ENCODE measurements at places on chromosomes 7 and 10.

DNA sequence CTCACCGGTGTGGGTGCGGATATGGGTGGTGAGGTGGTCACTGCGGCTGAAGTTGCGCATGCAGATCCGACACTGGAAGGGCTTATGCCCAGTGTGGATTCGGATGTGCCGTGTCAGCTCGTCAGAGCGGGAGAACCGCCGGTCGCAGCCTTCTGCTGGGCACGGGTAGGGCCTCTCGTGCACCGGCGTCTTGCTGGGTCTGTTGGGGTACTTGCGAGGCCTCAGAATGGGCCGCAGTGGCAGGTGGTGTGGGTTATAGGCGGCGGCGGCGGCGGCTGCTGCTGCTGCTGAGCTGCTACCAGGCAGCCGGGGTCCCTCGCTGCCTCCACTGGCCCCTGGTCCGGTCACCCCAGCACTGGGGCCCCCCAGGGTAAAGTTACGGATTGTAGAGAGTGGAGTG lies 2.7 kb downstream of the EGR2 start:
- DNase-seq: no peak

DNA sequence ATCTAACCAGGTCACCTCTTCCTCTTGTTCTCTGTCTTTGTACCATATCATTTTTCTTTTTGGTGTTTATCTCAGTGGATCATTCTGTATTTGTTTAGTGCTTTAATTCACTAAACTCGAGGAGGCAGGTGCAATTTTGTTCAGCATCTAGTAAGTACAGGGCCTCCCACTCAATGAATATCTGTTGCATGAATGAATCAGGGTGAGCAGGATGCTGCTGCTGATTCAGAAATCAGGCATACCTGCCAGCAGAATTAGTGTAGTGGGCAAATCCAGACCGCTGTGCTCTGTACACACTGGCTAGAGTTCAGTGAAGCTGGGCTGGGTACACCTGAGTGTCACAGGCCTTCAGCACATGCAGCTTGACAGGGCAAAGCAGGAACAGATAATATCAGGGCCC lies 511.9 kb downstream of the SUGCT start:
- no peak for DNase-seq

DNA sequence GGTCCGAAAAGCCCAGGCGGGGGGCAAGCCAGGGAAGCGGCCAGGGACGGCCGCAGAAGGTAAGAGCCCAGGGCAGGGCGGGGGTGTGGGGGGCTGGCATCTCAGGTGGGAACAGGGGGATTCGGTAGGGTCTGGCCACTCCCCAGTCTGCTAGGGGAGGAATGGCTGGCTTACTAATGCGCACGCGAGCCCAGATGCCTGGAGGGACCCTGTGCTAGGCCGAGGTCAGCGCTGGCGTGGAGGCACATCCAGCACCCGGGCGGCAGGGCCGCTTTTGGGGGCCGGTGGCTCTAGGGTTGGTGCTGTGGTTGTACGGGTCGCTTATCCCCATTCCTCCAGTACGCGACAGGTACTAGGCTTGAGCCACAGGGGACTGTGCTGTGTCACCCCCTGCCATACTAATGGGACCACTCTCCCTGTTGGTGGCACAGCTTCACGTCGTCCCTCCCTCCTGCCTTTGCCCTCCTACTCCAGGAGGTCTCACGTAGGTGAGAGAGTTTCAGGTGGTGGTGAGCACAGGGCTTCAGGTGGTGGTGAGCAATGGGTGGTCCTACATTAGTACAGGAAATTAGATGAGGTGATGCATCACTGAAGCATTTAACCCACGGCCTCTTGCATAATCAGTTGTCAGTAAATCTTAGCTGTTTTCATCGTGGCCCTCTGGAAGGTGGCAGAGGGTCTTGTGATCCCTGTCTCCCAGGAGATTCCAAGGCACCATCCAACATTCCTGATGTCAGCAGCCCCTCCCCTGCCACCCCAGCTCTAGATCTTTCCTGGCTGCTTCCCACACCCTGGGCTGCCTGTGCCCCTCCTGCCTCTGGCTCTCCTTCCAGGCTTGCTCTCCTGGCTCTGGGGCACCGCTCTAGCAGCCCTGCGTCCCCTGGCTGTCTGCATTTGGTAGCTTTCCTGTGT lies 971 bp downstream of the AEBP1 start:
- no peak for DNase-seq

DNA sequence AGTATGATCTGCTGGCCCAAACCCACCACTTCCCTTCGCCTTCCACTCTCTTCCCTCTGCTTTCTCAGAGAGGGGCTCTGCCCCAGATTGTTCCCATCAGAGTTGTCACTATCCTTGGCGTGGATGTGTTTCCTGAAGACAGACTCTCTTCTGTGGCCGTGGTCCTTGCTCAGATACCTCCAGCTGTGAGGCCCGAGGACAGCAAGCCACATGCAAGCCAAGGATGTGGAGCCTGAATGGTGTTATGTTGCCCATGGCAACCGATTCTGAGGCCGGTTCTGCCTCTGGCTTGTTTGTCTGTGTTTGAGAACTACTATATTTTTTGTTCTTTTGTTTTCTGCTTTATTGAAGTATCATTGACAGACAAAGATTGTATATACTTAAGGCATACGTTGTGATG lies 247.4 kb upstream of the PODXL start:
- no peak for DNase-seq

GRCh38 chr10:25875556-25876165 lies 58.4 kb upstream of the MYO3A start:
- peak; percentile 53 for DNase-seq

DNA sequence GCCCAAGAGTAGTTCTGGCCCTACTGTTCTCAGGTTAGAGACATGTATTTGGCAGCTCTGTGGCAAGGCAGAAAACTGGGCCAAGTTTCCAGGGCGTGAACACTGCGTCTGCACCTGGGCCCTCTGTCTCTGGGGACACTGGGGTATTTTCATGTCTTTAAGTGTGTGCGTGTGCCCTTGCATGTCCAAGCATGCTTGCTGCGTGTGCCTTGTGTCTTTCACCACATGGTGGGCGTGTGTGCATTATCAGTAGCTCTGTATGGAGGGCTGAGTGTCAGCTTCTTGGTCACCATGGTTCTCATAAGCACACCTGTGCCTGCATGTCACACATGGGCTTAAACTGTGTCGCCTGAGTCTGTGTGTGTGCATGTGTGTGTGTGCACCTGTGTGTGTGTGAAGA lies 69.3 kb downstream of the HIPK2 start:
- DNase-seq: no peak

GRCh38 chr10:125578658-125579315 lies 104.2 kb downstream of the TEX36 start:
- no peak for DNase-seq

DNA sequence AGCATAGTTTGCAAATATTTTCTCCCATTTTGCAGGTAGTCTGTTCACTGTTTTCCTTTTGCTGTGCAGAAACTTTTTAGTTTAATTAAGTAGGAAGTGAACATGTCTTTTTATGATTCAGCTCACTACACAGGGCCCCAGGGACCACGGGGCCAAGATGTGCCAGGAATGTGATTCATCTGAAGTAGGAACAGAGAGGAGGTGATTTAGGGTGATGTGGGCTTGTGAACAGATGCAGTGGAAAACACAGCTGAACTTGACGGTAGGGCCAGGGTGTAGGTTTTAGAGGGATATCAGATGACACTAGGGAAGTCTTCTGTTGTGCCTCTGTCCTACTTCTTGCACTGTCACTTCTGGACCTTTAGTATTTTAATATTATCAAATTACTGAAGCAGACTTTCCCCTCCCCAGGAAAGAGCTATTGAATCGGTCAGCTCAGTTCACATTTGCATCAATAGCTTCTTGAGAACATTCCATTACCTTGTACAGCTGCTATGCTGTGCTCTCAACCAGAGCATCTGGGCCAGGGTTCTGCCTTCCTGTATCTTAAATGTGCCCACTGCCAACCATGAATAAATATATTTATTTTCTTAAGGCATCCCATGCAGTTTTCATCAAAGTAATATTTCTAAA lies 96.9 kb downstream of the OSBPL3 start:
- DNase-seq: no peak

DNA sequence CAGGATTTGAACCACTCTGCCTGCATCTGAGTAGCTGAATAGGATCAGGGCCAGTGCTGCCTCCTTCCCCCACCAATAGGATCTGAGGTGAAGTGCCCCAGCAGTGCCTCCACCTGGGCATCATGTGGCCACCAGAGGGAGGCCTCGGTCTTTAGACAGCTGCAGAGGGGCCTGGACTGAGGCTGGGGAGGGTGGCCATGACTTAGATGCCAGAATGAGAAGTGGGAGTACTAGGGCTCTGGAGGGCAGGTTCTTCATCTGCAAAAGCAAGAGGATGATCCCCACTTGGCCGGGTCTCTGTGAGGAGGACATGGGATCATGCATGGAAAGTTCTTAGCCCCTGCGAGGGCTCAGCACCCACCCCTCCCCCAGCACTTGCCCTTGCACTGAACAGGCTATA lies 56.9 kb downstream of the NEUROG3 start:
- DNase-seq: no peak

DNA sequence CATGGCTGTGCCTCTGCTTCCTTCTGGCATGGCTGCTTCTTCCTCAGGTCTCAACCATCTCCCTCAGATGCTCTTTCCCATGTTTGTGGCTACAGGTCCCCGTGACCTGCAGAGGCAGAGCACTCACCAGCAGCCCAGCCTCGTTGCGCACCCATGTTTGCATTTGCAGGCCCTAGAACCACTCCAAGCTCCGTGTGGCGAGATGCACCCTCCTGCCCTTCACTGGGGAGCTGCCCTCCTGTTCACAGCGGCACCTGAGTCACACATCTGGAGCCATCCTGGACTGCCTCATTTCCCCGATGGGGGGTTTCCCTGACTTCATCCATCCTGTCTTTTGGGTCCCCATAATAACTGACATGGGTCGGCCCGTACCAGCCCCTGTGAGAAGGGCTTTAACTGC lies 35.9 kb downstream of the EGFR start:
- DNase-seq: no peak

- no peak for DNase-seq
Observed at GRCh38 chr10:71392791-71393781, 3.6 kb upstream of the CDH23 start.

DNA sequence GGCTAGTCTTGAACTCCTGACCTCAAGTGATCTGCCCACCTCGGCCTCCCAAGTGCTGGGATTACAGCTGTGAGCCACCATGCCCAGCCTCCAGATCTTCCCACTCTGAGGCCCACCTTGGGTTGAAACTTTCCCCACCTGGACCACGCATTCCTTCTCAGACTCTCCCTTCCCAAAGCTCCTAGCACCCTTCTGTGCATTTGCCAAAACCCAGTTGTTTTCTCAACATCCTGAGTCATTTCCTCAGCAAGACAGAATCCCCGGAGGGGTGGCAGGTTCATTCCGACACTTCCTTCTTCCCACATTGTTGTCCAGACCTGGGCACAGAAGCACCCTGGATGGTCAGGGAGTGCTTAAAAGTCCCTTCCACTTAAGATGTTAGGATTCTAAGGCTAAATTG lies 28.9 kb downstream of the BAG3 start:
- DNase-seq: no peak

GRCh38 chr10:72924351-72924750 lies 30.3 kb downstream of the PLA2G12B start:
- no peak for DNase-seq

DNA sequence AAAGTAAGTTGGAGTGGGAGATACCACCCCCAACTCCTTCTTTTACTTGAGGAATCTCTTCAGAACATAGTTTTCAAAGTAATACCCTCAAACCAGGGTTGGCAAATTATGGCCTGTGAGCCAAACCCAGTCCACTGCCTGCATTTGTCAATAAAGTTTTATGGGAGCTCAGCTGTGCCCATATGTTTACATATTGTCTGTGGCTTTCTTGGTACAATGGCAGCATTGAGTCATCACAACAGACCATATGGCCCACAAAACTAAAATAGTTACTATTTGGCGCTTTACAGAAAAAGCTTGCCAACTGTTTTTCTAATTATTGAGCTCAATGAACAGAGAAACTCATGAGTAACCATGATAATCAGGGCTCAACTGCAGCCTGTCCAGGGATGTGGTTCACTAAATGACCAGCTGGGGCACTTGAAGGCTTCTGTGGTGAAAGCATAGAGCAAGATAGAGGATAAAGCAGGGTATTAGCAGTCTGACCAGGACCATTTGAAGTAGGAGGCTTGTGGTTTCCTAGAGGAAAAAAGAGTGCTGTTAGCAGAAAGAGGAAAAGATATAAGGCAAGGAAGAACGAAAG lies 196.0 kb upstream of the GRB10 start:
- no peak for DNase-seq

GRCh38 chr10:75602341-75602740 lies 170.9 kb downstream of the LRMDA start:
- DNase-seq: no peak

DNA sequence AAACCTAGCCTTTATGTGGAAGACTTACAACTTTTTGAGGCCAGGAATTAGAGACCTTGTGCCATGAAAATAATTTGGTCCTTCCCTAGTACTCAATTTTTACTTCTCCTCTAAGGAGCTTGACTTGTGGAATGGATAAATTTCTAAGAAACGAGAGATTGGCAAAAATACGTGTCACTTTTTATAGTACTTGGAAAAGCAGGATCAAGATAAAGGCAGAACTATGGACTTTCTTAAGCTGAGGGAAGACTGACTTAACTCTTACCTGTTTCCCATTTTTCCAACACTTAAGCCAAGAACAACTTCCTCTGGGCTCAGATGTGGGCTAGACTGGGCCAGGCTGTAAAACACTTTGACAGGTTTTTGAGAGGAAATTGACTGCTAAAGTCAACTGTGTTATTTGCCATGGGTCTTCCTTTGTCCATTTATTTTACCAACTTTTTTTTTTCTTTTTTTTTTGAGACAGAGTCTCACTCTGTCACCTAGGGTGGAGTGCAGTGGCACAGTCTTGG lies 2.0 kb upstream of the WBP1L start:
- DNase-seq: no peak

DNA sequence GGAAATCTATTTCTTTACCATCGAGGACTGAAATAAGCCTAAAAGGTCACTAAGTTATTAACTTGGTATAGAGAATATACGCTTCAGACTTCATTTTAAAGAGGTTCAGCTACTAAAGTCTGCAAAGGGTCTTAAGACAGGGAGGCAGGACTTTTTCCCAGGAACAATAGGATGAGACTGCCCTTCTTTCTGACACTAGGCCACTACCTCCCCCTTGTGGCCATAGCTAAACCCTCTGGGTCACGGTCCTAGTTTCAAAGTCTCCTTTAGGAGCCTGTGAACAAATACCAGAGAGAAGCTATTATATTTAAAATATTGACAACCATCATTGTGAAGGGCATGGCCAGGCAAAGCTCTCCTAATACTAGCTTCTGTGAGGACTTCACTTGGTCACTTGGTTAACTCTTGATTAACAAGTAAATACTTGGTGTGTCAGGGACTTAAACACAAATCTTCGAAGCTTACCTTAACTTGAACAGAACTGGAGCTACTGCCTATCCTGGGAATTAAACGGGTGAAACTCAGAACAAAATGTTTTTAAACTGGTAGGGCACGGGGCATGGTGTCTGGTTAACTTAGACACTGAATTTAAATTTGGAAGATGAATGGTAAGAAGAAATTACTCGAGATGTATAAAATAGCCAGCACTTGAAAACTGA lies 75.6 kb downstream of the CCDC6 start:
- DNase-seq: no peak
